ENCODE measurements at places on chromosomes 13 and 19. TPM values are rescaled to one million over a fixed set of nuclear protein-coding genes. Genes with fewer than 3 reads are reported as not detected.

DNA sequence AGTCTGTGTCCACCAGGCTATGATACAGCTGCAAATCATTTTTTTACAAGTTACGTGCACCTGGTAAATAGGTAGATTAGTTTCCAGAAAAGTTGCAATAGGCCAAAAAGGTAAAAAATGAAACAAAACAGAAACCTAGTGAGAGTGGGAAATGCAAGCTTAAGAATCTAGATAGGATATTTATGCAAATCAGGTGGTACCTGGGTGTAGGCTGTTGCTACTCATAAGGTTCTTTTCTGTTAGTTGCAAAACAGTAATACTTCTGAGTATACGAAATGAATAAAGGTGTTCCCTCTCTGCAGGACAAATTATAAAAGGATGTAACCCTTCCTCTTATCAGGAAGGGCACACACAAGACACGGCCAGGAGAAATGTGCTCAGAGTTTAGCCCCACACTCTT is 97.9 kb downstream of the UGGT2 start:
- no peak for DNase-seq

GRCh38 chr19:39542206-39542605 is 2.2 kb upstream of the EID2 start:
- no peak for DNase-seq

DNA sequence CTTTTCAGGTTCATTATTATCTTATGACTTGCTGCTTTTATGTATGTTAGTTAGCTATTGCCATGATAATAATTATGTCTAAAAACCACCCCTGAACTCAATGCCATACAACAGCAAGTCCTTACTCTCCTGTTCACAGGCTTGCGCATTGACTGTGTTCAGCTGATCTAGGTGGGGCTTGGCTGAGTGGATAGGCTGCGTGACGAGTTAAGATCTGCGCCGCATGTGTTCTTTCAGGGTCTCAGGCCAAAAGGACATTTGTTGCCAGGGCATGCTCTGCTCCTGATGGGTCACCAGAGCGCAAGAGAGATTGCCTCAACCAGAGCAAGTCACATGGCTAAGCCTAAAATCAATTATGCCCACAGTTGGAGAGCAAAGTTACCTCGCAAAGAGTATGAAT is 859 bp downstream of the ZNF568 start:
- DNase-seq = peak; percentile 10

DNA sequence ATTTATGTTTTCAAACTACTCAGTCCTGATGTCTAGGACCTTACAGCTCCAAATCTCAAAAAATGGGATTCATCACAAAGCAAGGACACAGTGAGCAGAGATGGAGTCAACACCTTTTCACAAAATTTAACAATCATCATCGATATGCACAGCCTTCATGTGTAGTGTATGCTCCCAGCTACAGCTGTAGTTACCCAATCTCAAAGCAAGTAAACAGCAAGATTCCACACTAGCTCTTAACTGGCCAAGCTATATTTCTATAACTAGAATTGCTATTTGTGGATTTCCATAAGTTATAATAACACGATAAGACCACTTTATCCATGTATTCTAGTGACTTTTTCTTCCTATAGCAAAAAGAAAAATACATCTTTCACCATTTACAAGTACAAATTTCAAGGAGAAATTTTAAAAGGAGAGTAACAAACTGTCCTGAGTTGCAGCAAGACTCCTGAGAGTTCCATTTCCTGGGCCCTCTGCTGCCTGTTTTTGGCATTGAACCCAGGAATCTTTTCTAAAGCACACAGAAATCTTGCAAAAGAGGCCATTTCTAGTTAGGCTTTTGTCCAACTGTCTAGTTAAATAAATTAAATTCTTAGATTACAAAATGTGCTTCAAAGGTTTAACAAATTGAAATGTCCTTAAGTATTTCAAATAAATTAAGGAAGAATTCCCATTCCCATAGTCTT is 460.6 kb downstream of the FGF14 start:
- no peak for DNase-seq

- DNase-seq = no peak
Measured at GRCh38 chr13:71786875-71787274, 80.1 kb downstream of the DACH1 start.

- no peak for DNase-seq
Measured at GRCh38 chr13:85093808-85094207, 705.4 kb downstream of the SLITRK6 start.

- DNase-seq = no peak
Measured at GRCh38 chr13:110518226-110518525, 43.3 kb downstream of the RAB20 start.

DNA sequence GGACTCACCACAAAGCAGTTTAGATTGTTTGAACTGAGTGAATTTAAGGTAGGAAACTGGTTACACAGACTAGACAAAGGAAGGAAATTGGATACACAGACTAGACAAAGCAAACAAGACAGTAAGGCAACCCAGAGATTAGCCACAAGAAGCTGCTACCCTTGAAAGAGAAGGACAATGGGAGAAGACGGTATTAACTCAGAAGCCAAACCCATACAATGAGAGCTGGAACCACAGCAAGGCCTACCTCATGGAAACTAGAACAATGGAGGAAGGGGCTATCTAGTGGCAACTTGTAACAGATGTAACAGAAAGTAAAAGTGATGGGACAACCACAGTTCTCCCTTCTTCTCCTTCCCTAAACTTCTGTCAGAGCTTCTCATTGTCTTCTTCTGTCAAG is 410.9 kb upstream of the SPRY2 start:
- no peak for DNase-seq

DNA sequence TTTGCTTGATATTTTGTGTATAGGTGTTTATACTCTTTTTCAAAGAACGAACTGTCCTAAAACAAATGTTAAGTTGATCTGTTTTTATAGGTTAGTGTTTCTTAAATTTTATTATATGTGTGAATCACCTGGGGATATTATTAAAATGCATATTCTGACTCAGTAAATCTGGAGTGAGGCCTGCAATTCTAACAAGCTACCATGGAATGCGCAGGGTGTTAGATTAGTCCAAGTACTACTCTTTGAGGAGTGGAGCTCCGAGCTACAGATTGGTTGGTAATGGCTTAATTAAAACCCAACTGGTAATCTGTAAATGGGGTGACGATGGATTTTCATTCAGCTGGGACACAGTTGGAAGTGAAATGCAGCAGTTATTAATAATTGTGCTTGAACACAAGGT is 214.1 kb upstream of the UFM1 start:
- DNase-seq = no peak

- DNase-seq = no peak
Measured at GRCh38 chr19:30158067-30158892, 213.9 kb upstream of the ZNF536 start.

- DNase-seq = no peak
Measured at GRCh38 chr13:40456979-40457553, 209.4 kb downstream of the FOXO1 start.

- DNase-seq = no peak
Measured at GRCh38 chr13:91079176-91079575, 268.3 kb upstream of the MIR17HG start.

DNA sequence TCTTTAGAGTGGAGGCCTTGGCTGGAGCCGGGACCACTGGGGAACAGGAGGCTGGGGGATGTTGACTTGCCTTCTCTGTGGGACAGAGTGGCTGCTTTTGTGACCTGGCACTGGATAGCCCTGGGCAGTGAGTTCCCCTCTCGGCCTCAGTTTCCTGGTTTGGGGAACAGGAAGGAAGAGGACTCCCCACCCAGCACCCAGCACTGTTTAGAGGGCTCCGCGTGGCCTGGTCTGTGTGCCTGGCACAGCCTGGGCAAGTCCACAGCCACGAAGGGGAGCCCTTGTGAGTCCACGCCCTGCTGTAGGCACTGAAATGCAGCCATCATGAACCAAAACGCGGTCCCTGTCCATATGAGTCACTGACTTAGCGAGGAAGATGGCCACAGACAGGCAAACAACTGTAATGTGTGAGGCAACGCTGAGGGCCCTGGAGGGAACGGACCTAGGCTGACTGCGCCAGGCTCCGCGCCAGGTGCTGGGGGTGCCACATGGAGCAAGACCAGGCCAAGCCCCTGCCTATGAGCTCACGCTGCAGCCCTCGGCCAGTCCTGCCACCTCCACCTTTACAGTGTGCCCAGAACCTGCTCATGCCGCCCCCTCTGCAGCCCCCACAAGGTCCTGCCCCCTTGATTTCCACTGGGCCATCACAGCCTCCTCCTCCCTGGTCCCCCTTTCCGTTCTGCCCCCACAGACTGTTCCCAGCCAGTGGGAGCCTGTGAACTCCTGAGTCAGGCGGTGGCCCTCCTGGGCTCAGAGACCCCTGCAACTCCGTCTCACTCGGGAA is 35.5 kb downstream of the PAK4 start:
- no peak for DNase-seq

DNA sequence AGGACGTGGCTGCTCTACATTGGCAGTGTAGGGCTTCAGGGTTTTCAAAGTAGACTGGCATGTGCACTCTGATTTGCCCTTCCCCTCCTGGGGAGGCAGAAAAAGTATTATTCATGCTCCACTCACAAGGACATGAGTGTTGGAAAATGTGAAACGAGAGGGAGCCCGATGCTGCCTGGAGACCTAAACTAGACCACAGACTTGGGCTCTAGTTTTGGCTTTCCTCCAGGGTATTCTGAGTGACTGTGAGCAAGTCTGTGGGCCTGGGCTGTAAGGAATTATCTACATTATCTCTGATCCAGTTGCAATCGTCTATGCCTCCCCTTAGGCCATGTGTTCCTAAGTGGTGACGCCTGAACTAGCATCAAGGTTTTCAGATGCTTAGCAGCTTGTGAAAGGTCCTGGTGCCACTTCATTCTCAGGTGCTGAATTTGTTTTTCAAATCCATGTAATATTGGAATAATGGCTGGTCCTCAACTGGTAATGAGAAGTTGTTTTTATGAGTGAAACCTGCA is 55.0 kb downstream of the MRPL57 start:
- no peak for DNase-seq

DNA sequence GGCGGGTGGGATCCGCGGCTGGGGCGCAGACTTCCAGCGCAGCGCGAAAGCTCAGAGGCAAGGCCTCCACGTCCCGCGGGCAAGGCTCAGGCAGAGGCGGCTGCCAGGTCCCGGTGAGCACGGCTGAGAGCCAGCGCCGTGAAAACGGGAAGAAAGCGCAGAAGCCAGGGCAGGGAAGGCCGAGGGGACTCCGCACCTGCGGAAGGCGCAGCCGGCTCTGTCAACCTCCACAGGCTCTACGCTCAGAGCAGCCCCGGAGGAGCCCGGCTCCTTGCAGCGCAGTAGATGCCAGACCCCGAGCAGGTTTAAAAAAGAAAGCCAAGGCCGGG is 131.0 kb downstream of the RNF17 start:
- DNase-seq = no peak

GRCh38 chr13:97337985-97338499 is 95.9 kb upstream of the RAP2A start:
- no peak for DNase-seq

GRCh38 chr13:79593121-79593520 is 112.2 kb downstream of the NDFIP2 start:
- DNase-seq = no peak

DNA sequence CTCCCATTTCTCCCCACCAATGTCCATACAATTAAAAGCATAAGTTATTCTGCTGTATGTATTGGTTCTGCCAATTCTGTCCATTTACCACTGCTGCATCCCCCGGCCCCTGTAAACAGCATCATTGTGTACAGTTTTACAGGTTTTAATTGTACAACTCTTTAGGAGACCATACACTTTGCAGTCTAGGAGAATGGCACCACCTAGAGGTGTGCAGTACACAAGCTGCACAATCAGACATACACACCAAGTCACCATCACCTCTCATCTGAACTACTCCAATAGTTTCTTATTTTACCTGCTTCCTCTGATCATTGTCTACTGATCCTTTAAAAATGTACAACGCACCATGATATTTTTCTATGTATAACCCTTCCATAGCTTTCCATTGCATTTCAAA is 855.9 kb upstream of the KLHL1 start:
- DNase-seq = no peak

DNA sequence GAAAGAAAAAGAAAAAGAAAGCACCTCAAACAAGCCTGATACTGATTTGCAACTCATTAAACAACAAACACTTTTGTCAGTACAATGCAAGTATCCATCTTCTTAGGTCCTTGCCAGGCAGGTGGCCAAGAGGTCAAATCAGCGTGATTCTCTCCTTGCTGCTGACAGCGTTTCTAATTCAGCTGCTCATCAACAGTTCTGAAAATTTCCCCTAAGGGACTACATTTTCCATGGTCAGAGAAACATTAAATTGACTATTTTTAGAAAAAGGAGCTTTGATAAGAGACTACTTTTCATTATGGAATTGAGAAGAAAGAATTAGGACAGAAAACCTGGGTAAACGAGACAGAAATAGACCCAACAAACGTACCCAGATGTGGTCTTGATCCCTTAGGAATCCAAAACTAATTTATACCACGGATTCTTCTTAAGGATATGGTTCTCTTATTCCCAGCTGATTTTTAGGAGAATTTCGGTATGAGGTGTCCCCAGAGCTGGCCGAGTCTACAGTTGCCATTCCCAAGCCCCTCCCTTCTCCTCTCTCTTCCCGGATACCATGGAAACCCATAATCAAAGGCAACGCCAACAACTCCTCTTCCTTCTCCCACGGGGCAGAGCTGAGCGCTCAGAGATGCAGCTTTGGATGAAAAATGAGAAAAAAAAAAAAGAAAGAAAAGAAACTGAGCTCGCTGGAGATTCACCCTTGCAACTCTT is 29.5 kb upstream of the CEBPG start:
- no peak for DNase-seq

DNA sequence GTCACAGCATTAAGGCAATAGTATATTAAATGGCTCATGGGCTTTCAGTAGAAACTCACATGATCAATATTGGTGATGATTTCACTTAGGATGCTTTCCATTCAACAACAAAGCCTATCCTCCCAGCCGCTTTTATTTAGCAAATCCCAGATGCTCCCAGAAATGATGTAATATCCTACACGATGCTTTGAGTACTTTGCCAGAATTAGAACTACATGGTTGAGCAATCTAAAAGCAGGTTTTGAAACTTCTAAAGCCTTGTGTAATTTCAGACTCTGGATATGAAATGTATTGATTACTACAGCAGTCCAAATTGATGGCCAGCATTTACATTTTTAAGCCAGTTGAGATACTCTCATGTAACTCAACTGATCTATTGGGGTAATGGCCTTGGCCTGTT is 13.6 kb downstream of the DLEU7 start:
- DNase-seq = no peak

DUS3L gene
- 23.6 TPM for polyA plus RNA-seq

MYDGF gene
- polyA plus RNA-seq = 76.3 TPM

CEACAM4 gene
- 0.22 TPM for polyA plus RNA-seq

PEG3 gene
- 79.8 TPM for polyA plus RNA-seq

KISS1R gene
- polyA plus RNA-seq = 0.32 TPM

FCHO1 gene
- polyA plus RNA-seq = 1.3 TPM
